ENCODE measurements at places on chromosomes 7 and 10. TPM values are rescaled to one million over a fixed set of nuclear protein-coding genes. Genes with fewer than 3 reads are reported as not detected.

Gene CCDC172
- not detected for total RNA-seq

Gene FEZF1
- total RNA-seq = not detected

Gene SCIN
- total RNA-seq = 0.66 TPM

Gene SKAP2
- total RNA-seq = 0.81 TPM

Gene EPO
- total RNA-seq = 0.60 TPM

Gene BTBD16
- not detected for total RNA-seq

Gene OR2A5
- total RNA-seq = not detected

Gene TRPV5
- total RNA-seq = not detected

Gene AOAH
- not detected for total RNA-seq

Gene OR2A7
- not detected for total RNA-seq

Gene MEIG1
- not detected for total RNA-seq

Gene AGMO
- total RNA-seq = 0.11 TPM

Gene CNPY1
- not detected for total RNA-seq

Measured in cardiac muscle cell (in vitro differentiated cells and primary cell).